ENCODE measurements at places on chromosomes 2 and 18.
A peak's percentile ranks its signal among the peaks of the same experiment; 100 is the strongest.

- no peak for DNase-seq
These were observed 147.5 kb upstream of the BCL2L11 start for GRCh38 chr2:110973262-110973661.

- no peak for DNase-seq
These were observed 25.6 kb upstream of the TOGARAM2 start for GRCh38 chr2:28955467-28955866.

DNA sequence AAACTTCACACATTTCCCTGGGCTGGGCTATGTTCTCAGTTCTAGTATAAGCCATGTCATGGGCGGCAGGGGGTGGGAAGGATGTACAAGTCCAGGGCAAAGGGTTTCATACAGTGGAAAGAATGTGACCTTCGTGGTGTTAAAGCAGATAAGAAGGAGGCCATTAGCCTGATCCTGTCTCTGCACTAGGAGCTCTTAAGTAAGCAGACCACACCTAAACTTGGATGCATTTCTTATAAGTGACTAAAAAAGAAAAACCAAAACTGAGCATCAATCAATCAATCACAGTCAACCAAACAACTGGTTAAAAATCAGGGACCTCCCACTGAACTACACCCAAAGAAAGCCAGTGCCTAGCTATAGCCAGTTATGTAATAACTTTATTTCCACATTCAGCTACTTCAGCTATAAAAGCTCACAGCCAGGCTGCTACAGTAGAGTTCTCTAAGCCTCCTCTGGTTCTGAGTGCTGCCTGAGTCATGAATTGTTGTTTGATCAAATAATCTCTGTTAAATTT is 46.8 kb upstream of the RIOK3 start:
- no peak for DNase-seq

DNA sequence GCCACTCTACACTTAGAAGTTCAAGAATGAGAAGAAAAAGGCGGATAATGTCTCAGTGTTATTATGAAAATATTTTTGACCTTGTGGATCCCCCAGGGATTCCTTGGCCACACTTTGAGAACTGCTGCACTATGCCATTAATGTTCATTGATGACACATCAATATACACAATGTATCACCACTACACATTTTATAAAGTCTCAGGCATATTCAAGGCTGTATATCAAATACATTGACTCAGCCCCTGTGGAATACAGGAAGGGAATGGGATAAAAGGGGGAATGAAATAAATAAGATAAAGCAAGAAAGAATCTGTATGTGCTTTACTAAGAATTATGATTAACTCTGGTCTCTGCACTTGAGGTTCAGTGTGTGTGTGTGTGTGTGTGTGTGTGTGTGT is 69.1 kb downstream of the INHBB start:
- DNase-seq: no peak

- peak; percentile 92 for DNase-seq
These were observed 16.2 kb upstream of the ARL4C start for GRCh38 chr2:234512884-234513669.

GRCh38 chr2:221100467-221101089 is 471.5 kb downstream of the EPHA4 start:
- no peak for DNase-seq

- no peak for DNase-seq
These were observed 506.5 kb downstream of the NRXN1 start for GRCh38 chr2:50525423-50525822.

DNA sequence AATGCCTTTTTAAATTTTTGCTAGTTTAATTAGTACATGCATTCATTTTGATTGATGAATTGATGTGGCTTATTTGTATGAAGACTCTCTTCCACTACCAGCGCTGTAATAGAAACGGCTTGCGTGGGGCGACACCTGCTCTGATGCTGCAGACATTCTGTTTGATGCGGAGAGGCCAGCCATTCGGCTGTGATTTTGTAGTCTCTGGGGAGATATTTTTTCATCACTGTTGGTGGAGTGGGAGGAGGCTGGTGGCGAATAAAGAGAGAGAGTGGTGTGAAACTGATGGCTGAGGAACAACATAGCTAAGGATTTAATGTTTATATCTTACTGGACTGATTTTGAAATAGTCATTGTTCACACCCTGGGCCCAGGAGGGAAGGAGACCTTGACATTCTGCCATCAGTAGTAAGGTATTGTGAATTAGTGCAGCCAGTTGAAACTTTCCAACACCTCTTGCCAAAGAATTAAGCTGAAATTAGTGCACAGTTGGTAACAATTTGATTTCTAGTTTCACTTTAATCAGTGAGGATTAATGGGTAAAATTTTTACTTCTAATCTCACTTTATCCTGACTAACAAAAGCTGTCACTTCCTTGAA is 224.1 kb downstream of the MTX2 start:
- no peak for DNase-seq

GRCh38 chr18:54444319-54444914 is 86.7 kb downstream of the C18orf54 start:
- no peak for DNase-seq

DNA sequence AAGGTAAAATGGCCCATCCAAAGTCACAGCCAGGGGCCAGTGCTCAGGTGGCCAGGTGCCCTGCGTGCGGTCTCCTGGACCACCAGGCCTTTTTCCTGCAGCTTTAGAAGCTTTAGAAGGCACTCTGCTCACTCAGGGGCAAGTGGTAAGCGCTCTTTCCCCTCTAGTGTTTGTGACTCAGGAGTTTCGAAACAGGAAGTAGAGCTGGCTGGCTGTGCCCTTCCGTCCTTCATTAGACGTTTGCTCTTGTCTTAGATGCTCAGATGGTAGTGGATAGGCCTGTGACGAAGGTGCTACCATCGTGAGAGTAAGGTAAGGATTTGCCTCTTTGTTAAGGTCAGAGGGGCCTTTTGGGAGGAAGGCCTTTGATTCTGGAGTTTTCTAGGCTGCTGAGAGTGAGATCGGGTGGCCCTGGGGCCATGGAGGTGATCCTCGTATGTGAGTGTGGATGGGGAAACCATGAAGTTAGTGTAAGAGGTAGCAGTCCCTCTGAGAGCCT is at the start of gene CASP8:
CASP8 (plus strand) TSS at position 235 of the 499 bp plus-strand sequence. CDS start 5,951 bp downstream, outside the sequence.
- DNase-seq: no peak

DNA sequence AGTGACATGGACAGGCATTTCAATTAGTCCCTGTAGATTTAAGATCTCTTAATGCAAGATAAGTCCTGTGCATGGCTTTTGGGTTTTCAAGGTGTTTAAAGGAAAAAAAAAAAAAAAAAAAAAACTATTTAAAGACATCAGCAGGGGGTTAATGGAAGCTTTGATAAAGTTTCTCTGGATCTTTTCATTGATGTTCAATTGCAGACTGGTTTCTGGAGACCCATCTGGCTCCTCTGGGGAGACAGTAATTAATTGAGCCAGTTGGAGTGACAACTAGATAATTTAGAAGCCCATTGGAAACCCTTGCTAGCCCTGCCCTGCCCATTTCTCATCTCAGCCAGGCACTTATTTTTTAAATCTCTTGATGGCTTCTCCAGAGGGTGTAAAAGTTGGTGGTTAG is 98.7 kb downstream of the EPHA4 start:
- DNase-seq: no peak

- DNase-seq: no peak
These were observed 222.3 kb downstream of the IKZF2 start for GRCh38 chr2:212929116-212929515.

DNA sequence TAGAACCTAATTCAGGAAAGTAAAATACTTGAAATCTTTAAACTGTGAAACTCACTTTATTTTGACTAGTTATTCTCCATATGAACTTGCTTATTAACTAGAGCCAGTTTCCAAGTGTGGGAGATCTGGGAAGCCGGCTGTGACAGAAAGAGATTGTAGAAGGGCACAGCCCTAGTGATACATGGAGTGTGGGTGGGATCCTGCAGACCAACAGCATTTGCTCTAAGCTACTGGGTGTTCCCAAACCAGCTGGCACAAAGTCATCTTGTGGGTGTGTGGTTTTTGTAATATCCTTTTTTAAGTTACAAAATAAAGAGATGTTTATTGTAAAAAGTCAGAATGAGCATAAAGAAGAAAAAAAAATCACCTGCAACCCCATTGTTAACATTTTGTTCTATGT is 3.4 kb downstream of the DUSP19 start:
- no peak for DNase-seq

DNA sequence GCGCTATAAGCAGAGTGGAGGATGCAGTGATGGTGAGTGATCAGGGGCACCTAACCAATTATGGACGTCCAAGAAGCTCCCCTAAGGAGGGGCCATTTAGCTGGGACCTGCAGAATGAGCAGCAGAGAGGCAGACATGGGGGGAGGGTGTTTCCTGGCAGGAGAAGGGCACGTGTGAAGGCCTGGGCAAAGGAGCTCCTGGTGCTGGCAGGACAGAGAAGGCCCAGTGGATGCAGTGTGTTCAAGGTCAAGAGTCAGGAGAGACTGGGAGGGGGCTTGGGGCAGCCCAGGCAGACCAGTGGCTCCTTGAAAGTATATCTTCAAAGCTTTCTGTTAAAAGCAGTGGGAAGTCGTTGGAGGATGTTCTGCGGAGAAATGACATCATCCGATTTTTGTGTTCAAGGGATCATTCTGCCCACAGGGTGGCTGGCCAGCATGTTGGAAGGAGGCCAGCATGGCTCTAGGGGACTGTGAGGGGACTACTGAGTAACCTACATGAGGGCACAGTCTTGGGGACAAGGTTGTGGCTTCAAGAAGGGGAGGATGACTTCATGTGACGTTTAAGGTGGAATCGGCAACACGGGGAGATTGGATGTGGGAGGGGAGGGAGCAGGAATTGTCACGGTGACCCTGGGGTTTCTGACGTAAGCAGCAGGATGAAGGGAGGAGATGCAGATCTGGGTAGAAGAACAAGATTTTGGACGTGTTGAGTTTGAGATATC is 9.0 kb upstream of the CIB4 start:
- DNase-seq: no peak

DNA sequence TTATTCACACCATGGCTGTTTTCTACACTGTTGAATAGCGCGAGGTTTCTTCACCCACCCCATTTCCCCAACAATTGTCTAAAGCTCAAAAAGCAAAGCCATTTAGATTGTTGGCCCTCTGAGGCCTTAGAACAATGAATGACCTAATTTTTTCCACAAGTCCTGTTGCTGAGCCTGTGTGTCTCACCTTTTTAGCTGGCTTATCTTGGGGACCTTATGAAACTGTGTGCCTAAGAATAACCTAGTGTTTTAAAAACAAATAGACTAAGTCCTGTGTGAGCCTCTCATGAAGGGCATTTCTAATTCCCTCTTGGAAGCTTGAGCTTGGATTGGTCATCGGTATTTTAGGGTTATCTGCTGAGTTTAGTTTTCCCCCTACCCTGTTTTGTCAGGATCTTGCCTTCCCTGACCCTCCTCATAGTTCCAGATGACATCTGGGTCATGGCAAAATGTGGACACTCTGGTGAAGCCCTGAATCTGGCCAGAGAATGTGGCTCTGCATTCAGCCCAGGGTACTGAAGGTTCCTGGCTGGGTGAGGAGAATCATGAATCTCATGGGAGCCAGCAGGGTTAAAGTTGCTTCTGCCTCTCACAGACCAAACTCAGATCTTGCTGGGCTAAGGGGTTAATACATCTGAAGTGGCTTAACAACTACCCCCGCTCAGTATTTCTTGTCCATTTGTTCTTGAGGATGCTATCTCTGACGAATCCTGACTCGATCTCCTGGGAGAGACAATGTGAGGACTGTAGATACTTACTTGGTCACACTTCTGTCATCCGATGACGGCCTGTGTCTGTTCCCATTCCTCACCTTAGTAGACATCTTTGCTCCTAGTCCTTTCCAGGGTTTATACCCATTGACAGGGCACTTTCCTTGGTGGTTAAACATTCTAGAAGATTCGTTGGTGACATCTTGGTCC is 104.2 kb upstream of the MAP4K3 start:
- DNase-seq: no peak

GRCh38 chr2:229835596-229836283 is 86.1 kb downstream of the TRIP12 start:
- DNase-seq: no peak

- peak; percentile 47 for DNase-seq
These were observed 128.8 kb upstream of the BCL2L11 start for GRCh38 chr2:110991911-110992310.

- no peak for DNase-seq
These were observed 39.5 kb upstream of the SLC14A1 start for GRCh38 chr18:45684341-45685115.

GRCh38 chr2:132588576-132588975 is 81.4 kb downstream of the LYPD1 start:
- DNase-seq: no peak

DNA sequence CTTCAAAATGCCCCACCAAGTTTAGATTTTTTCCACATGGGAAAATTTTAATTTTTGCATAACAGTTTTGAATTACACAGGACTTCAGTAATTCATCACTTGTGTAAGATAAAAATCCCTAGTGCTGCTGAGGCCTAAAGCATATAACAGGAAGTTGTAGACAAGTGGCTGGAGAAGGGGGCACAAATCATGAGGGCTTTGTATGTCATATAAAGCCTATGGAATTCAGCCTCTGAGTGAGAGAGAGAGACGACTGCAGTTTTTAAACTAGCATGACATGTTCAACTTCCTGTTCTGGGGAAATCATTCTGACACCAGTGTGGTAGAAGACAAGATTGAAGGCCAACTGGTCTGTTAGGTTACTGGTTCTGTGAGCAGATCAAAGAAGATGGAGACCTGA is 187.3 kb upstream of the CHST9 start:
- no peak for DNase-seq

- DNase-seq: no peak
These were observed 324.9 kb upstream of the TCF4 start for GRCh38 chr18:55912919-55913318.

GRCh38 chr2:223090039-223090438 is 38.0 kb downstream of the KCNE4 start:
- no peak for DNase-seq

- DNase-seq: no peak
These were observed 101.8 kb downstream of the SLC39A10 start for GRCh38 chr2:195758846-195759245.

DNA sequence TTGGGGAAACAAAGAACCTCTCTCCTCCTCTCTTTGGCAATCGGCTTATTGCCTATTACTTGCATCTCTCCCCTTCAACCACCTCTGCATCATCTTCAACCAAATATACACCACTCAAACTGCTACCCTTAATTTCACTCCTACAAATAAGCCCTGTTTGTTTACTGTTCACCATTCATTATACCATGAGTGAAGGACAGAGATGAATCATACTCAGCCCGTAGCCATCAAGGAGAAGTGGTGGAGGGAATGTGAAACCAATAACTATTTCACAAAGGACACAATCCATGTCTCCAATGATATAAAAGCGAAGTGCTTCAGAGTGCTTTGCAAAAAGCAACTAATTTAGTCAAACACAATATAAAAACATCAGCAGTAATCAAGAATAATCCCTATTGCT is 76.8 kb downstream of the CACNB4 start:
- DNase-seq: no peak

DNA sequence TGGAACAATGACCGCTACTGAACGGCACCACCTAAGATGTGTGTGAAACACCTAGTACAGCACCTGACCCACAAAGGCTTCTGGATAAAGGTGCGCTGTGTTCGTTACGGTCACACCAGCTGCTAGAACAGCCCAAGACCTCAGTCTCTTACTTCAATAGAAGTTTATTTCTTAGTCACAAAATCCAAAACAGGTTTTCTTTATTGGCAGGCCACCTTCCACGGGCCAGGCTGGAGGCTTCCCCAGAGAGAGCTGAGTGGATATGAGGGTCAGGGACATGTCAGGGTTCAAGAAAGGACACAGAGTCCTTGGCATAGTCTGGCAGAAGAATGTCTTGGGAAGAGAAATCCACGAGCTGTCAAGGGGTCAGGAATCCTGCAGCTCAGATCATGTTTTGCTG is 92.2 kb downstream of the COL6A3 start:
- DNase-seq: no peak

- DNase-seq: no peak
These were observed 208.6 kb downstream of the SMAD2 start for GRCh38 chr18:47721876-47722275.

All from NCI-H748 treated with DMSO at 0.1 percent for 48 hours (cell line).